ENCODE measurements at places on chromosomes 12 and 14.

GRCh38 chr12:68261896-68262295, 8.5 kb upstream of the IL22 start:
- no peak for DNase-seq

DNA sequence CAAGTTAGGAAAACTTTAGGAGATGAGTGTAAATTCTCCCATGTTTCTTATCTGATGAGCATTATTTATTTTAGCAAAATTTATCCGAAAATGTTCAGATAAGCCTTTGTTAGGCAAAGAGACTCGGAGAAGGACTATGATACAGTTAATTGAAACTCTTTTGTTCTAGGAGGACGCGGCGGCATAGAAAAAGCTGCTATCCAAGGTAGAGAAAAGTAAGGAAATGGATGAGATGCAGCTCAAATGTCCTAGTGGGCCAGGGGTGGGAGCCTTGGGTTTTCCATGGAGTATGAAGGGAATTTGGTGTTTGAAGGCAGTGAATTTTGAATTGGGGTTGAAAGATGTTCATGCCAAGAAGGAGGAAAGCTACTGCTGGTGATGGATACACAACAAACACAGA, 1504.5 kb downstream of the AACS start:
- no peak for DNase-seq

GRCh38 chr14:81801921-81802320, 268.3 kb upstream of the SEL1L start:
- no peak for DNase-seq

- DNase-seq = no peak
Measured at GRCh38 chr12:109948368-109948767, 47.8 kb downstream of the GIT2 start.

GRCh38 chr12:54299515-54300224, 1.1 kb downstream of the NFE2 start:
- DNase-seq = no peak

DNA sequence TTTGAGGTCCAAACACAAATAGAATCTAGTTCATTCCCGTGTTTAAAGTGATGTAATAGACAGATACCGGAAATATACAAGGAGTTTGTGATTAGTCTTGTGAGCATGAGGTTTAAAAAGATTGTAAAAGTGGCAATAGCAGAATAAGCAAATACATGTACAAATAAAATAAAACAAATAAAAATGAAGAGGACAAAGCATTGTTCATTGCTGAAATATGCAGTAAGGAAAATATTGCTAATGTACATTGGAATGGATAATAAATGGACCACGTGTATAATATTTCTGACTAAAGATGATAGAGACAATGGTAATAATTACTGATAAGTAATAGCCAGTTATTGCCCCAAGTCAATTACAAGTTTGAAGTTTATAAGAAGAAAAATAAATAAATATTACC, 75.6 kb upstream of the RTL1 start:
- no peak for DNase-seq

GRCh38 chr12:40738856-40739255, 46.6 kb downstream of the CNTN1 start:
- DNase-seq = no peak

- DNase-seq = no peak
Measured at GRCh38 chr12:47818467-47819137, 1.1 kb downstream of the HDAC7 start.

GRCh38 chr12:93108985-93109384, 179.9 kb upstream of the EEA1 start:
- DNase-seq = no peak

DNA sequence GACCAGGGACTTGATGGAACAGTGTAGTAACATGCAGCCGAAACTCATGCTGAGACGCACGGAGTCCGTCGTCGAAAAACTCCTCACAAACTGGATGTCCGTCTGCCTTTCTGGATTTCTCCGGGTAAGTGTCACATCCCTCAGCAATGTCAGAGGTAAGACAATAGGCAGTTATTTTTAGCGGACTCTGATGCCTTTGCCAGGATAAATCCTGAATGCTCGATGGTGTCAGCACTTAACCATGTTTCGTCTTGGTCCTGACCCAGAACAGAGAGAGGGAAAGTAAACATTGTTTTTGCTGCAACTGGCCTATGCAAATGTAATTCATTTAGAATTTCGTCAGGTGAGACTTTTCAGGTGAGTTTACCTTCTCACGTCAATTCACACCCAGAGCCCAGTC, 112.3 kb downstream of the PLXNC1 start:
- no peak for DNase-seq

DNA sequence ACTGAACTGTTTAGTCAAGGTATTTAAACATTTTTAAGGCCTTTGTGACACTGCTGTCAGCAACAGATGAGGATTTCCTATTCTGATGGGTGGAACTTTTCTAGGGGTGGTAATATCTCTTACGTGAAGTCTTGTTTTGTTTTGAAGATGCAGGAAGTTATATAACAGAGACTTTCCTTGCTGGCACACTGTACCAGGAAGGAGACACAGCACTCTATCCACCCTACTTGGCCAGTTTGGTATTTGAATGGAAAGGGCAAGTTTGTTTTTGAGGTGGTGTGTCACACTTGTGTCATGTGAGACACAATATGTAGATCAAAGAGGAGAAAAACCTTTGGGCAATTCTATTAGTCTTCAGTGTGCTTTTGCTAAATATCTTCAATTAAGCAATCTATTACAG, 51.6 kb upstream of the SRP54 start:
- no peak for DNase-seq

DNA sequence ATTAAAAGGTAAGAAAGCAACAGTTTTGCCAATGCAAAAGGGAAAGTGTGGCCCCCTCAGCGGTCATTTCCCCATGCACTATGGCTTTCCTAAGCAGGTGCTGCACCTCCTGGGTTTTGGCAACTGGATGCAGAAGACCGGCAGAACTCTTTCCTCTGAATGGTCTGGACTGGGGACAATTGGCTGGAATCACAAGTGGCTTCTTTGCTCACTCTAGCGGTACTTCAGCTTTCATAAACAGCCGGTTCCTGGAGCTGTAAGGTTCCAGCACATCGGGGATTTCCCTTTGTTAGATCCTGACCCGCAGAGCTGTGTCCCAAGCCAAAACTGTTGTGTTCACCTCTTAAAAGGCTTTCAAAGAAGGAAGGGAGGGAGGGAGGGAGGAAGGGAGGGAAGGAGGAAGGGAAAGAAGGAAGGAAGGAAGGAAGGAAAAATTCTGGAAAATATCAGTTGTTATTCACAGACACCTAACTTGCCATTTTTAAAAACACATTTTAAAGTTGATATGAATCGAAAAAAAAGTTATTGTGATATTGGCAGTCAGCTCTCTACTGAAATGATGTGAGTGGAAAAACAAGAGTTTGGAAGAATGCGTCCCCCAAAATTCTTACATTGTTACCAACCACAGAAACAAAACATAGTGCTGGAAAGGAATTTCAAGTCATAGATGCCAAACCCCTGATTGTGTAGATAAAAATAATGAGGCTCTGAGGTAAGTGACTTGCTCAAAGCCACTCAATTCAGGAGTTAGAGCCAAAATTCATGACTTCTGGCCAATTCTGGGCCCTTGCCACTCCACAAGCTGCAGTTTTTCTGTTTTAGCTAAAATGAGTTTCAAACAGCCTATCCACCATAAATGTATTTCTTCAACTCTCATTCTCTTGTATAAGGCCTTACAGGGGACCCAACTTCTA, 220.6 kb upstream of the HMGA2 start:
- DNase-seq = no peak

GRCh38 chr14:51933191-51933590, 56.2 kb upstream of the RTRAF start:
- no peak for DNase-seq

DNA sequence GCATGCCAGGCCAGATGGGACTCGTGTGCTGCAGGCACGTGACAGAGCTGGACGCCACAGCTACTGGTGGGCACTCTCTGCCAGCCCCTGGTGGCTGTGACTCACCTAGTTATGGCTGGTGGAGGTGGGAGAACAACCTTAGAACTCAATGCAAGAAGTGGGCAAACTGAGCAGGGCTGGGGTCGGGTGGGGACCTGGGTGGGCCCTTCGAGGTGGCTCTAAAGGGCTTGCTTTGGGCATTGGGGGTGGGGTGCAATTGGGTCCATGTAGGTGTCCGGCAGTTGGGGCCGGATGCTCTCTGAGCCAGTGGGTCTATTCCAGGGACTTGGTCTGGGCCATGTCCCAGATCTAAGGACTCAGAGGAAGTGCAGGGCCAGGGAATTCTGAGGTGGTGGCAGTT, 5.1 kb upstream of the SERPINA12 start:
- DNase-seq = no peak

DNA sequence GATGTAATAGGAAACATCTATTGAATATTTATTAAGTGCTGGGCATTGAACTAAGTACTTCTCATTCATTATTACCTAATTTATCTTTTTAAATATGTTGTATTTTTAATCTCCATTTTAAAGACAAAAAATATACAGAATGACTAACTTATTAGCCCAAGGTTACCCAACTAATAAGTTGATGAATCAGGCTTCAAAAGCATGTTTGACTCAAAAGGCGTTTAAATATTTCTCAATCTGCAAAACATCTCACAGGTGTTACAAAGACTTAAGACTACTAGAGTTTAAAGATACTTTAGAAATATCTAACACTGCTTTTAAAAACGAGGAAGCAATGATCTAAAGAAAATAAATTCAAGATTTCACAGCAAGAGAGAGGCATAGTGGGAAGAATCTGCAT, 457.4 kb upstream of the DCN start:
- DNase-seq = no peak

DNA sequence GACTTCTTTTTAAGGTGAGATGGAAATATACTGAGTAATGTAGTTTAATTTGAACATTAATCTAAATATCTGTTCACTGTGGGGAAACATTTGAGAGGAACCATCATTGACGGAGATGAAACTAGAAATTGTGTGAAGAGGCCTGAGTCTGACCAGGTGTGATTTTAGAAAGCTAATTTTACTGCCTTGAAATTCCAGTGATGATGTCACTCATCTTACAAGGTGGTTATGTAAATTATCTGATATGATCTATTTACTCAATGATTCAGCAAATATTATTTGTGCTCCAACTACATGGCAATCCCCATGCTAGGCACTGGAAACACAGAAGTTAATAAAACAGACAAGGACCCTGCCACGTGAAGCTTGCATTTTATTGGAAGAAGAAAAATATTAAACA, 435.7 kb upstream of the DCN start:
- DNase-seq = no peak

DNA sequence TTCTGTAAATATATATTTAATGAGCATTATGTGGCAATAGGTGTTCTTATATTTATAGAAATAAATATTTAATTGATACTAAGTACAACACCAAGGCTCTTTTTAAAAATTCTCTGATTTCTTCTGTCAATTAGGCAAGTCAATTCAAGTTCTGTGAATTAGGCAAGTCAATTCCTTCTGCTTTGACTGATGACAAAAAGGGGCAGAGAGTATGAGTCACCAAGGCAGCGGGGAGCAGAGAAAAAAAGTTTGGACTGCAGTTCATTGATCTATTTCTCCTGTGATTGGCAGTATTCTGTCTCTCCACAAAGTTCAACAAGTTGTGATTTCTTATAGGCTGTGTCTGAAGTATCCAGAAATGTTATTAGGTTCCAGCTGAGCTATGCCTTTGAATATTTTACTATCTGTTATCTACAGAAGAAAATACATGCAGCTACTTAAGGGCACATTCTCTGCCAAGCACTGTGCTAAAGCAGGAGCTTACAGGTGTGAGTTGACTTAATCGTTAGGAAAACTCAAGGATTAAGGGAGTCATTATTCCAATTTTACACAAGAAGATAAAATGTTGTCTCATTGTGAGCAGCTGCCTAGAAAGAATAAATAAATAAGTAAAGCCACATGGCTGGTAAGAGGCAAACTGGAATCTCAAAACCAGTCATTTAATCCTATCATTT, 206.4 kb upstream of the ALG10B start:
- DNase-seq = no peak

DNA sequence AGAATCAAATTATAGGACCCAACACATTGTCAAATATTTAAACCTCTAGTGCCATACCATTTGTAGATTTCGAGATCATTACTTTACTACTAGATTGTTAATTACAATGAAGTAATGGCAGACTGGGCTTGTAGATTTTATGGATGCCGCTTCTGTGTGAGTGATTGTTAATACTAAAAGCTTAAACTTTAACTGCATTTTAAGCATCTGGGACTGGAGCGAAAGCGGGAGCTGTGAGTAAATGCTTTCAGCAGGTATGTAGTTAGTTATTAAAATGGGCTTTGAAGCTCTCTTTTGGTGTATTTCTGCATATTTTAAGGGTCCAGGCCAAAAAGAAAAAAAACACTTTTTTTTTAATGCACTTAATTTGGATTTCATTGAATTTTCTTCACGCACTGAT, 519.3 kb downstream of the MED13L start:
- no peak for DNase-seq

- no peak for DNase-seq
Measured at GRCh38 chr12:75820848-75821578, 210.6 kb downstream of the PHLDA1 start.

DNA sequence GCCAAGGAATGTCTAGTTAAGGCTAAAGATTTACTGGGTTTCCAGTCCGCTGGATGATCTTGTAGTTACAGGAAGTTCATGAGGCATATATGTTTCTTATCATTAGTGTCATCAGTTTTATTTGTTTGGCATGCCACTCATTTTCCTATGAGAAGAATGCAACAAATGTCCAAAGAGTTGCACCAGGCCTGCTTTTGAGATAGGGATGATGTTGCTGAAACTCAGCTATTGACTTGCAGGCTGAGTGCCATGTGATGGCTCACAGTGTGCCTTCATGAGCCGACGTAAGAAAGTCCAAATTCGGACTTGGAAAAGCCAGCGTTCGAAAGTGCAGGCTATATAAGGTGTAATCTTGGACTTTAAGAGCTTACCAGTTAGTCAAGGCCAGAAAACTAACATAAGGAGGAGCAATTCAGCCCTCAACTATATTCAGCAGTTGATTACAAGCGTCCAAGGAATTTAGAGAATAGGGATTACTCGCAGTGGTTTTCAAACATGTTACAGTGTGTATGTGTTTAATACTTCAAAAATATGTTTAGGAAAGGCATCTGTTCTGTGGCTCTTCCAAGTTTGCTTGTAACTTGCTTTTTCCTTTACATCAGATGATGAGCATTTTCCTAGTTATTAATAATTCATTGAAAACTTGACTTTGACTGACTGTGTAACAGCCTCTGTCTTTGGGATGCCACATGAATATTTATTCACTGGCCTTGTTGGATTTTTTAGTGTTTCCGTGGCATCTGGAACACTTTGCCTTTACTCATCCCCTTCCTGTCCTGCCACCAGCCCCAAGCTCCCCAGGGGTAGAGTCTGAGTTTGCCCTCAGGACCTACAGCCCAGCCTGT, 101.3 kb downstream of the LGMN start:
- DNase-seq = no peak

DNA sequence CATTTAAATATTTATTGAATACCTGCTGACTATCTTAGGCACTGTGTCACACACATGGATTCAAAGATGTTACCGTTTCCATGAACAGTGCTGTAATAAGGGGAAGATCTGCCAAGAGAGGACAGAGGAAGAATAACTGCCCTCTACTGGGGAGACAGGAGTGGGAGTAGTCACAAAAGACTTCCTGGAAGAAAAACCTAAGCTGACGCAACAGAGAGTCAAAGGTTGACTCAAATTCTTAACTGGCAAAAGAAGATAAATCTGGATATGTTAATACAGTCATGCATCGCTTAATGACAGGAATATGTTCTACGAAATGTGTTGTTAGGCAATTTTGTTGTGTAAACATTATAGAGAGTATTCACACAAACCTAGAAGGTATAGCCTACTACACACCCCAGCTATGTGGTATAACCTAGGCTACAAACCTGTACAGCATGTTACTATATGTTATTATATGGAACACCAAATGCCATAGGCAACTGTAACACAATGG, 51.5 kb downstream of the DCAF5 start:
- DNase-seq = no peak
